ENCODE measurements at places on chromosomes 2 and 18.

GRCh38 chr18:68779169-68779568 is 18.7 kb upstream of the CCDC102B start:
- DNase-seq = no peak

DNA sequence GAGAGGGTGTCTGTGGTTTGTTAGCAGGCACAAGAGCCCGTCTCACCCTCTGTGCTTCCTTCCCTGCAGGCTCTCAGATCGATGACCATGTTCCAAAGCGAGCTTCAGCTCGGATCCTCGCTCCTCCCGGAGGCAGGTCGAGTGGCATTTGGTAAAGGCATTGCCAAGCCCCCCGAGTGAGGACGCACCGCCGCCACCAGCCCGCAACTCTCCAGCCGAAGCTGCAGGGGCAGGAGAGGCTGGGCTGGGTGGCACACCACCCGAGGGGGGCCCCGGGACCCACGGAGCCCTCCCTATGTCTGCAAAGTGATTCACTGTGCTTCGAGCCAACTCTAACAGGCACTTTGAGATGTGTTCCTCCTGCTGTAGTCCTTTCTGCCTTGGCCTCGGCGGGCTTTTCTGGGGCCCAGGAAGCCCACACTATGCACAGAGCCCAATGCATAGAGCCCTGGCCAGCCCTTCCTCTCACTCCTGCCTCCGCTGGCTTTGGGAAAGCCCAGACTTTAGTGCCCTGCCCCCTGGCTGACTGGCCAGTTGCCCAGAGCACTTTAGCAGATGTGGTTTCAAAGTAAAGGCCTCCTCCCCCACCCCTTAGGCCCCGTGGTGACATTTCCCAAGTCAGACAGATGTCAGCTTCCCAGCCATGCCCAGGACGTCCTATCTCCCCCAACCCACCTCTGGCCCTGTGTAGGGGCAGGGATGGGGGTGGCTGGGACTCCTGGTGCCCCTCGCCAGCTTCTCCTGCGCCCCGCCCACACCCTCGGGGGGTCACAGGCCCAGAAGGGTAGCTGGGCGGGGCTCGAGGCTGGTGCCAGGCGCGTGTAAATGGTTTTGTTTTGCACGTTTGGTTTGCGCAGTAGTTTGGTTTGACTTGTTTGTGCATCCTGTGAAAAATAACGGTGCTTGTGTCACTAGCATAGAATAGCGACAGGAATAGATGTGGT is 23.3 kb upstream of the MAPRE3 start:
- DNase-seq = no peak

- no peak for DNase-seq
Observed at GRCh38 chr2:70570041-70570661, 16.5 kb upstream of the TGFA start.

DNA sequence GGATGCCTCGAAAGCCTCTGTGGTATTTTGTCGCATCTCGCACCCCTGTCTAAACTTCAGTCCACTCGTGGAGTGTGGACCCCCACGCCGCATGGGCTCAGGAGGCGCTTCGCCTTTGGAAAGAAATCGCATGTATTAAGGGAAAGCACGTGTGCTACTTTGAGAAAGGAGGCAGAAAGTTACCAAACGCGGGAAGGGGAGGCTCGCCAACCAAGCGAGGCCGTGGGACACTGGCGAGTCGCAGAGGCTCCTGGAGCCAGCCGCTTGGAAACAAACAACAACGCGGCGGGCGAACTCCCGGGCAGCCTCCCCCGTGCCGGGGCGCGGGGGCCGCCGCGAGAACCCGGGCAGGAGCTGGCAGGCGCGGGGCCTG is 455 bp upstream of the AGAP1 start:
- DNase-seq = no peak

- no peak for DNase-seq
Observed at GRCh38 chr2:202251494-202251893, 13.1 kb upstream of the SUMO1 start.

DNA sequence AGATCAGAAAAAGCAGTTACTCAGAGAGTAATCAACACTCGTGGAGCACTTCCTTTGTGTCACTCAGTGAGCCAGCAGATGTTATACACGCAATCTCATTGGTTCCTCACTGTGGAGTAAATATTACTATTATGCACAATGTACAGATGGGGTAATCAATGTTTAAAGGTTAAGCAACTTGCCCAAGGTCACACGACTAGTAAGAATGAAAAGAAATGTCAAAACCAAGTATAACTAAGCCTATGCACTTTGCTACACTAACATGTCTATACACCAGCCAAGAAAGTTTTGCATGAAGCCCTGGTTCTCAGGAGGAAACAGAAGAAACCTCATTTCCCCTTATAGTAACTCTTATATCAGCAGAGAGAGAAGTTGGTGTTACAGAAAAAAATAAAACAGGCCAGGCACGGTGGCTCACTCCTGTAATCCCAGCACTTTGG is 5.4 kb downstream of the METTL21A start:
- no peak for DNase-seq

DNA sequence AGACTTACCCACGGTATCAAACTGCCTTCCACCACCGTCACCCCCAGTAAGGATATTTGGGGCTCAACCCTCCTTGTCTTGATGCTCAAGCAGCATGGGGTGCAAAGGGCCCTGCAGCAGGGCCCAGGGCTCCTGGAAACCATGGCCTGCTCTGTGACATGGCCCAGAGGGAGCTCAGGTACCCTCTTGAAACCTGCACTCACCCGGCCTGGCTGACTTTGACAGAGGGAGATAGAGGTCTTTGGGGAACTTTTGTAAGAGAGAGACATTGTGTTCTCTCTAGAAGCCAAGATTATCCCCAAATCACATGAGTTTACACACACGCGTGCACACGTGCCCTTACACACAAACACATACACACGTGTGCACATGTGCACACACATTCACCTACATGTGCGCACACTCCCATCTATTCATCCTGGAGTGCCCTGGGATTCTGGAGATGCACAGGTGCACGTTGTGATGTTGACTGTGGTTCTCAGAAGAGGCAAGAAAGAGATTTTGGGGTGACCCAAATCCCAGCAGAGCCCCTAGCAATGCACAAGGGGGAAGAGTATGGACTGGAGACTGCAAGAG is 19.6 kb upstream of the KCNK3 start:
- no peak for DNase-seq

GRCh38 chr2:167294776-167295140 is 406.5 kb downstream of the XIRP2 start:
- DNase-seq = no peak

- no peak for DNase-seq
Observed at GRCh38 chr2:166900700-166901099, 12.4 kb downstream of the XIRP2 start.

DNA sequence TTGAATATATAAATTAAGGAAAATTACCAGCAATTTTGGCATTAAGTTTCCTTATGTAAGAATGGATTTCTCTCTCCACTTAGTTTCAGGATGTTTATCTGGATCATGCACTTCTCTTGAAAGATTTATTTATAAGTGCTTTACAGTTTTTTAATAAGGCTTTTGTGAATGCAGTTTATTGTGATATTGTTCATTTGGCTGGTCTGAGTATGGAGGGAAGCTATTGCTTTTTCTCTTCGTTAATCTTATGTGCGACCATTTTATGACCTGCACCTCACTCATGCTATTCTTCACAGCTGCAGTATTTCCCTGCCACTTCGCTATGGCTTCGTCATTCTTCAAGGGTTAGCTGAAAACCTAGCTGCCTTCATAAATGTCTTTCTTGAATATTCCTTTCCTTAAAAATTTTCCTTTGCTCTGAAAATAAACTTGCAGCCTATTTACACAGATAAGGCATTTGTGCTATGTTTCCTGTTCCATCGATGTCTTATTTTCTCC is 233.4 kb downstream of the SOCS6 start:
- DNase-seq = no peak

- no peak for DNase-seq
Observed at GRCh38 chr2:16186661-16187481, 246.5 kb downstream of the MYCN start.

Data from activated CD4-positive, alpha-beta T cell treated with anti-CD3 and anti-CD28 coated beads for 1 hour (primary cell).